ENCODE measurements at places on chromosomes 1 and 21. TPM values are rescaled to one million over a fixed set of nuclear protein-coding genes. Genes with fewer than 3 reads are reported as not detected.

DNA sequence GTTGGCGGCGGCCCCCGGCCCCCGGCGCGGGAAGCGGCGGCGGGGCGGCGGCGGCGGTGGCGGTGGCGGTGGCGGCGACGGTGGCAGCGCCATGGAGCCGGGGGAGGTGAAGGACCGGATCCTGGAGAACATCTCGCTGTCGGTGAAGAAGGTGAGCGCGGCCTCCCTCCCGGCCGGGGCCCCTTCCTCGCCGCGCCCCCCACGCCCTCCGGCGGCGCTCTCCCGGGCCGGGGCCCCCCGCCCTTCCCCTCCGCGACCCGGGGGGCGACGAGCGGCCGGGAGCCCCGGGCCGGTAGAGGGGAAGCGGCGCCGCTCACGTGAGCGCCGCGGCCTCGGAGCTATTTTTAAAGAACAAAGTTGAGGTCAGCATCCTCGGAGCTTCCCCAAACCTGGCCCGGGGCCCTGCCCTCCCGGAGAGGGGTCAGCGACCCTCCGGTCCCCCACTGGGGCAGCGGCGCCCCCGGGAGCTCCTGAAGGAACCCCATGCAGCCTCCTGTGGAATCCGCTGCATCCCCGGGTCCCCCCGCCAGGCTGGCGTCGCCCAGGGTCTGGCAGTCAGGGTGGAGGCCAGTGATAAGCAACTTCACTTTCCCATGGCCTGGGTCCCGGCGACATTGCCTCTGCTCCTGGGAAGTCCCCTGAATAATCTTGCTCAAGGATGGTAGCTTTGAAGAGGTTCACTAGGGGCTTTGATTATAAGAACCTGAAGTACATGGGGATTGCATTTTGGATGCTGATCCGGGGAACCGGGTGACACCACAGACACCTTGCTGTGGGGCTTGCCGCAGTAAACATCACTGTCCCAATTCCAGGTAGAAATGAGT, 560 bp downstream of the PLEKHM2 start:
- H3K36me3 ChIP-seq: no peaks in the 10 kb centered on the region
- H3K27me3 ChIP-seq: no peaks in the 10 kb centered on the region
- peak overlapping the region; percentile 90 for H3K27ac ChIP-seq
- H3K4me3 ChIP-seq: peak overlapping the region; percentile 90
- DNase-seq: peak; percentile 77

DNA sequence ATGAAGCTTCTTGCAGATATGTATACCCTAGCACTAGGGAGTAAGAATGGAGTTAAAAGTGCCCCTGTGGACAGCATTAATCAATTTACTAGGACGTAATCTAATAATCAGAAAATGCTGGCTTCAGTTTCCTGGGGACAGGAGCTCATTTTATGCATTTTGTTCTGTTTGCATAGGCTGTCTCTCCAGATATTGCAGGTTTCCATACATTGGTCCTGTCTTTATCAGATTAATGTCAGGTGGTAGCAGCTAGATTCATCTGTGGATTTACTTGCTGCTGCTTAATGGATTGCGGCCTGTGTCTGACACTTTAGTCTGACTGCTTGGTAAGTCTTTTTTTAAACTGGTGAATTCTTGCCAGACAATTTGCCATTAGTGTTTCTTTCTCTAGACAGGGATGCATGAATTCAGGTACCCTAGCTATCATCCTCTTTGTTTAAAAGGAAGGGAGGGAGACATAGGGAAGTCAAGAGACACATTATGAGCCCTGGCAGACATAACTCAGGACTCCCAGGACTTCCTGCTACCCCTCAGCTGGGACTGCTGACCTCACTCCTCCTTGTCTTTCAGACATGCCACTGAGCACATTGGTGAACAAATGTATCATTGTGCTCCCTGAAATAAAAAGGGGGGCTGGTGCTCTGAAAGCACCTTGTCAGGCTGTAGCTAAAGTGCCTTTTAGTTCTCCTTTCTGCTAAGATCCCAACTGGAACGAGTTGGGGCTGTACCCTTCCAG, 47.7 kb downstream of the NOS1AP start:
- no peaks in the 10 kb centered on the region for H3K4me1 ChIP-seq
- H3K36me3 ChIP-seq: no peaks in the 10 kb centered on the region
- no peak for DNase-seq
- no peak overlapping the region for H3K27ac ChIP-seq

GRCh38 chr21:45942755-45943629, 38.6 kb upstream of the COL6A1 start:
- H3K27ac ChIP-seq: no peak overlapping the region
- no peaks in the 10 kb centered on the region for H3K4me1 ChIP-seq
- no peak overlapping the region for H3K4me3 ChIP-seq
- H3K36me3 ChIP-seq: no peaks in the 10 kb centered on the region

DNA sequence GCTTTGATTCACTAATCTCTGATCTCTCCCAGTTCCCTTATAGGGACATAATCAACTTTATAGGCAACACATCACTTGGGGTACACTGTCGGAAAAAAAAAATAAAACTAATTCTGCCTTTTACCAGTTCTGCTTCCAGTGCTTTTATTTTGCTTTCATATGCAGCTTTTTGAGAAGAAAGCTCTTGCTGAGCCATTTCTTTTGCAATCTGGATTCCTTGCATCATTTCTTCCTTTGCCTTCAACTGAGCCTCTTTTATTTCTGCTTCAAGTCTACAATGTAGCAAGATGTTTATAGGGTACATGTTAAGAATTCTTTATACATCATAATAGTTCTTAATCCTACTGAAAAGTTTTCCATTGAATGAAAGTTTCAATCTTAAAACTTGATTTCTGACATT, 30.6 kb downstream of the KIF14 start:
- DNase-seq: no peak
- H3K27me3 ChIP-seq: no peaks in the 10 kb centered on the region
- H3K4me3 ChIP-seq: no peak overlapping the region
- H3K27ac ChIP-seq: no peak overlapping the region
- H3K36me3 ChIP-seq: no peaks in the 10 kb centered on the region

Gene GCSAML
- total RNA-seq: 2.7 TPM

DNA sequence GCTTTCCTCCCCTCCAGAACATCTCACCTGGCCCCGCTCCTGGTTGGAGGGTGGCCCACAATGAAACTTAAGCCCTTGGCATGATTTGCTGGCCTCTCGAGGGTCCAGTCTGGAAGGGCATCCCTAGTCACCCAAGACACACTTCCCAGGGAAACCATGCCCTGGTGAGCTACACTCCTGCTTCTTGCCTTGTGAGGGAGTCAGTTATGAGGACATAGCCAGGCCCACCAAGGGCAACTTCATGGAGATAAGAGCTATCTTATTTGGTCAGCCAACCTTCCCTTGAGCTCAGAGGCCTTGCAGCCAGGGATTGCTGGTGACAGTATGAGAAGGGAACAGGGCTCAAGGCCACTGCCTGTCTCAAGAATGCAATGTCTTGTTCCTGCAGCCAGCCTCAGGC, 9.7 kb downstream of the TNR start:
- H3K4me3 ChIP-seq: no peak overlapping the region
- peaks cover 5% of the 10 kb centered on the region for H3K27me3 ChIP-seq
- no peaks in the 10 kb centered on the region for H3K36me3 ChIP-seq
- no peak for DNase-seq

DNA sequence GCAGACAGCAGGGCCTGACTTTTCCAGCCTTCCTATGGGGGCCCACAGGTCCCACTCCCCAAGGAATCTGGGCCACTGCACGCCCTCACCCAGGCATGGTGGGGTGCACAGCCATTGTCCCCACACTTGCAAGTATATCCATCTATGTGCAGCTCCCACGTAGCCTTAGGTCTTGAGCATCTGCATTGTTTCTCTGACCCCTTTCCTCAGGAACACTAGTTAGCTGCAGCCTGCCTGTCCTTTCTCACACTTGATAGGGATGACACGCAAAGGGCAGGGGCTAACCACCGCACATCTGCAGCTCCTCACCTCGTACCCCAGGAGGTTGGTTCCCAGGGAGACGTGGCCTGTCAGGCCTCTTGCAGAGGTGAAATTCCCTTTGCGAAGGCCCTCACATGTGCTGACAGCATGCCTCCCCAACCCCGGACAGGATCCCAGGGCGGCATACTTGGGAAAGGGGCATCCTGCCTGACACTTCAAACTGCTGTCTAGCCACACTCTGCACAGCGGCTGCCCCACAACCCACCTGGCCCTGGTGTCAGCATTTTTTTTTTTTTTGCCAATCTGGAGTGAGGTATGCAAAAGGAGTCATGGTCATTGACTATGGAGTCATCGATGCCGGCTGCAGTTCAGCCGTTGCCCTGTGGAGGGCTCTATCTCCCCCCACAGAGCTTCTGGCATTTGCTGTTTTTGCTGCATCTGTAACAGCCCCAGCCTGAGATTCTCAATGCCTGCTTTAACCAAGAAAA, 5.0 kb downstream of the JMJD4 start:
- peaks cover 20% of the 10 kb centered on the region for H3K36me3 ChIP-seq
- DNase-seq: no peak
- H3K27me3 ChIP-seq: no peaks in the 10 kb centered on the region
- peaks cover 32% of the 10 kb centered on the region for H3K4me1 ChIP-seq
- no peak overlapping the region for H3K27ac ChIP-seq

DNA sequence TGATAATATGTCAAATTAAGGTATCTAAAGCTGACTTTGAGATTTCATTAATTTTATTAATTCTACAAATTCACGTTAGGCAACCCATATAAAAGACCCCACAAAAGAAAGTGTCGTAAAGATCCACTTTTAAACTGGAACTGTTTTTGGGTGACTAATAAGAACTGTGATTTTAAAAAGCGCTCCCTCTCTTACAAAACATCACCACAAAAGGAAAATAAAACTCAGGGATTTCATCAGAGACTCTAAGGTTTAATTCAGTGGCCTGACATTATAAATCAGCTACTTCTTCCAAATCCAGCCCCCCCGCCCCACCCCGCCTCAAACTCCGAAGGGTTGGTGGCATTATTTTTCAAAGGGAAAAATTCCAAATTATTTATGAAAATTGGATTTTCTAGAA, 2.7 kb downstream of the COL24A1 start:
- no peak for DNase-seq
- H3K27ac ChIP-seq: no peak overlapping the region
- no peaks in the 10 kb centered on the region for H3K36me3 ChIP-seq

GRCh38 chr1:26686795-26687194, 9.0 kb upstream of the ARID1A start:
- H3K36me3 ChIP-seq: no peaks in the 10 kb centered on the region
- no peak overlapping the region for H3K4me3 ChIP-seq
- no peaks in the 10 kb centered on the region for H3K27me3 ChIP-seq
- H3K4me1 ChIP-seq: peaks cover 5% of the 10 kb centered on the region

- no peaks in the 10 kb centered on the region for H3K4me1 ChIP-seq
- H3K27ac ChIP-seq: no peak overlapping the region
- no peaks in the 10 kb centered on the region for H3K36me3 ChIP-seq
- no peak overlapping the region for H3K4me3 ChIP-seq
- no peak for DNase-seq
Observed at GRCh38 chr1:173549813-173550212, 53.1 kb downstream of the SLC9C2 start.

Gene TAGLN2
- 435 TPM for total RNA-seq

DNA sequence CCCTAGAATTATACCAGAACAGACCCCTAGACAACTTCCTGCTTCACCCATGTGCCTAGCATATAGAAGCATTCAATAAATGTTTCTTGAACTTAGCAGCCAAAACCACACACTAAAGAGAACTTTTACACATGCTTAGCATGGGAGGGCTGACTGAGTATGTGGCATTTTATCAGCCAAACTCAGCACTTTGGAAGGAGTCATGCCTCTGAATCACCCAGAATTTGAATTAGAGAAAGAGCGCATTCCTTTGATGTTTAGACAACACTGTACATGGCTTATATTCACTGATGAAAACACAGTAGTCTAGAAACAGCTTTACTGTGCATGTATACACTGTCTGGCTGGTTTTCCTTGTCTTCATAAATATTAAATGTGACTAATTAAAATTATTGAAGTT, 26.1 kb downstream of the SPAG17 start:
- H3K4me1 ChIP-seq: no peaks in the 10 kb centered on the region
- H3K36me3 ChIP-seq: no peaks in the 10 kb centered on the region
- DNase-seq: no peak
- H3K4me3 ChIP-seq: no peak overlapping the region

- H3K27me3 ChIP-seq: no peaks in the 10 kb centered on the region
- H3K36me3 ChIP-seq: no peaks in the 10 kb centered on the region
- no peaks in the 10 kb centered on the region for H3K4me1 ChIP-seq
- no peak overlapping the region for H3K27ac ChIP-seq
Observed at GRCh38 chr1:193856261-193856660, 669.8 kb upstream of the B3GALT2 start.

DNA sequence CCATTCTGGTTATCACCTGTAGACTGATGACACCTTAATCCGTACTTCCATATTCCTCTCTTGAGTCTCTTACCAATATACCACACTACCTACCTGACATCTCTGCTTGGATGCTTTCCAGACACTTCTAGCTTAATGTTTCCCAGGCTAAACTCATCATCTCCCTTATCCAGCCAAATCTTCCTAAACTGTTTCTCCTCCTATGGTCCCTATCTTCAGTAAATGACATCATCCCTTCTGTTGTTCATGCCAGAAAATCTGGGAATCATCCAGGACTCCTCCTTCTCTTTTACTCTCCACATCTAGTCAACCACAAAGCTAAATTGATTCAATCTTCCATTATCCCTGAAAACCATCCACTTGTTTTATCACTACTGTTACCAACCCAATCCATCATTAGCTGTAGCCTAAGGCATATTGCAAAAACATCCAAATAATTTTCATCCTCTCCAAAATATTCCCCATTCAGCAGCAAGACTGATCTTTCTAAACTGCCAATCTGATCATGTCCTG, 464.1 kb upstream of the BEND5 start:
- H3K36me3 ChIP-seq: no peaks in the 10 kb centered on the region
- no peaks in the 10 kb centered on the region for H3K27me3 ChIP-seq
- H3K4me3 ChIP-seq: no peak overlapping the region
- no peak for DNase-seq
- no peak overlapping the region for H3K27ac ChIP-seq

- no peaks in the 10 kb centered on the region for H3K27me3 ChIP-seq
- H3K4me1 ChIP-seq: peaks cover 31% of the 10 kb centered on the region
- no peak for DNase-seq
- H3K36me3 ChIP-seq: peaks cover 7% of the 10 kb centered on the region
- peak overlapping the region; percentile 45 for H3K27ac ChIP-seq
Observed at GRCh38 chr1:246588159-246588721, 22.0 kb downstream of the CNST start.

GRCh38 chr1:240362046-240362445, 249.9 kb downstream of the GREM2 start:
- H3K4me1 ChIP-seq: no peaks in the 10 kb centered on the region
- no peak overlapping the region for H3K27ac ChIP-seq
- H3K27me3 ChIP-seq: no peaks in the 10 kb centered on the region
- no peak for DNase-seq

Gene USH2A
- not detected for total RNA-seq

DNA sequence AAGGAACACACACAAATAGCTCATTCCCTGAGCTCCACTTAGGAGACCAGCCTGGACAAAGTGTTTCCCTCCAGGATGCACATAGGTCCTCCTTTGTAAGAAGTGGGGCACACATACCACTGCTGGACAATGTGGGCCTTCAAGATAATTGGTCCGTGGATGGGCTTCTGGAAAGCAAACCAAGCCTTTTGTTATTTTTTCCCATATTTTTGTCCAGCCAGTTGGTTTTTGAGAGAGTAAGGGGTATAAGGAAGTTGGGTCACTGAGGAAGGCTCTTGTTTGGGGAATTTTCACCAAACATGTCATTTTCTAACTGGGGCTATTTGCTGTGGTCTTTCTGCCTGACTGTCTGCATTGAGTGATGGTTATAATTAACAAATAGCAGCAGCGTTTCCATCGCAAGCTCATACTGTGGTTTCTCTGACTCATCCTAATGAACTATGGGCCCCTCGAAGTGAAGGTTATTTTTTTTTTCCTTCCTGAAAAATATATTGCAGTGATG, 306.3 kb upstream of the DUSP10 start:
- H3K27me3 ChIP-seq: no peaks in the 10 kb centered on the region
- no peaks in the 10 kb centered on the region for H3K4me1 ChIP-seq
- no peak overlapping the region for H3K4me3 ChIP-seq
- H3K36me3 ChIP-seq: no peaks in the 10 kb centered on the region
- no peak for DNase-seq

Data from upper lobe of right lung (tissue), 1 donor.